Bladder microvascular endothelial cell (primary cell): ENCODE measurements at places on chromosomes 16 and 17. TPM values are rescaled to one million over a fixed set of nuclear protein-coding genes. Genes with fewer than 3 reads are reported as not detected.

TP53TG3B gene
- not detected in 2 replicates for total RNA-seq

CYGB gene
- total RNA-seq = 3.3 and 4.4 TPM in 2 replicates

ZNF18 gene
- total RNA-seq = 4.0 and 6.0 TPM in 2 replicates

MPP3 gene
- 3.4 and 6.3 TPM in 2 replicates for total RNA-seq

ERN2 gene
- not detected in 2 replicates for total RNA-seq

RAP1GAP2 gene
- 1.3 and 1.9 TPM in 2 replicates for total RNA-seq

PRSS21 gene
- 0.32 and 1.7 TPM in 2 replicates for total RNA-seq

MRPL12 gene
- total RNA-seq = 7.6 and 8.7 TPM in 2 replicates

B9D1 gene
- 9.3 and 12.8 TPM in 2 replicates for total RNA-seq

HS3ST4 gene
- total RNA-seq = not detected in 2 replicates

KRT40 gene
- total RNA-seq = not detected in 2 replicates

KRTAP4-3 gene
- not detected in 2 replicates for total RNA-seq

KRTAP3-1 gene
- not detected in 2 replicates for total RNA-seq

SP2 gene
- 0.65 and 2.3 TPM in 2 replicates for total RNA-seq

ATP2A1 gene
- 0.16 and 0.31 TPM in 2 replicates for total RNA-seq

CAVIN1 gene
- total RNA-seq = 719 and 771 TPM in 2 replicates

IRF8 gene
- 0.32 and 23.8 TPM in 2 replicates for total RNA-seq

C17orf107 gene
- 0.49 and 1.1 TPM in 2 replicates for total RNA-seq

BCO1 gene
- total RNA-seq = not detected in 2 replicates

GRB7 gene
- total RNA-seq = 0.16 TPM in 1 of 2 replicates, not detected in the other

HSD3B7 gene
- total RNA-seq = 17.3 and 22.2 TPM in 2 replicates

ARL5C gene
- total RNA-seq = not detected in 2 replicates

KCNG4 gene
- not detected in 2 replicates for total RNA-seq

NOD2 gene
- total RNA-seq = 0.16 and 2.1 TPM in 2 replicates

CACNG4 gene
- total RNA-seq = not detected in 2 replicates

DRC3 gene
- total RNA-seq = 0.49 and 2.3 TPM in 2 replicates

TBC1D26 gene
- 0.38 TPM in 1 of 2 replicates, not detected in the other for total RNA-seq

ABCA6 gene
- total RNA-seq = 19.3 and 21.1 TPM in 2 replicates

PRR35 gene
- total RNA-seq = not detected in 2 replicates

OTOP2 gene
- not detected in 2 replicates for total RNA-seq

LGALS9B gene
- not detected in 2 replicates for total RNA-seq

RDM1 gene
- 0.19 TPM in 1 of 2 replicates, not detected in the other for total RNA-seq

KRT25 gene
- total RNA-seq = not detected in 2 replicates

PDE6G gene
- total RNA-seq = 0.81 and 3.5 TPM in 2 replicates

GP1BA gene
- 0.13 TPM in 1 of 2 replicates, not detected in the other for total RNA-seq

KRT28 gene
- total RNA-seq = not detected in 2 replicates

POLR2A gene
- 76.9 and 161 TPM in 2 replicates for total RNA-seq

PRPSAP1 gene
- total RNA-seq = 60.5 and 129 TPM in 2 replicates

ORMDL3 gene
- total RNA-seq = 17.8 and 40.2 TPM in 2 replicates

VASN gene
- 0.65 and 2.6 TPM in 2 replicates for total RNA-seq

NAA60 gene
- total RNA-seq = 6.6 and 17.7 TPM in 2 replicates

CNTNAP4 gene
- not detected in 2 replicates for total RNA-seq

KRT15 gene
- 0.16 and 0.57 TPM in 2 replicates for total RNA-seq

EFCAB5 gene
- total RNA-seq = 0.32 and 1.1 TPM in 2 replicates

TP53TG3F gene
- not detected in 2 replicates for total RNA-seq

CDT1 gene
- 8.5 and 10.4 TPM in 2 replicates for total RNA-seq
